ENCODE measurements at places on chromosomes 16 and 17. TPM values are rescaled to one million over a fixed set of nuclear protein-coding genes. Genes with fewer than 3 reads are reported as not detected.

The UBN1 gene
- 28.7 TPM for total RNA-seq

The CBLN1 gene
- total RNA-seq = not detected

The SBK1 gene
- total RNA-seq = not detected

The C16orf54 gene
- total RNA-seq = not detected

The KRT31 gene
- total RNA-seq = not detected

The CDRT15 gene
- not detected for total RNA-seq
